ENCODE measurements at places on chromosomes 6 and 20.

- DNase-seq, result no peak
These were observed 62.8 kb downstream of the PSMB1 start for GRCh38 chr6:170490259-170490658.

GRCh38 chr6:66226109-66226508 is 519.1 kb upstream of the EYS start:
- no peak for DNase-seq

GRCh38 chr6:37691904-37692806 is 5.5 kb downstream of the MDGA1 start:
- no peak for DNase-seq

GRCh38 chr6:154218301-154218700 is 138.3 kb downstream of the IPCEF1 start:
- DNase-seq, result no peak

DNA sequence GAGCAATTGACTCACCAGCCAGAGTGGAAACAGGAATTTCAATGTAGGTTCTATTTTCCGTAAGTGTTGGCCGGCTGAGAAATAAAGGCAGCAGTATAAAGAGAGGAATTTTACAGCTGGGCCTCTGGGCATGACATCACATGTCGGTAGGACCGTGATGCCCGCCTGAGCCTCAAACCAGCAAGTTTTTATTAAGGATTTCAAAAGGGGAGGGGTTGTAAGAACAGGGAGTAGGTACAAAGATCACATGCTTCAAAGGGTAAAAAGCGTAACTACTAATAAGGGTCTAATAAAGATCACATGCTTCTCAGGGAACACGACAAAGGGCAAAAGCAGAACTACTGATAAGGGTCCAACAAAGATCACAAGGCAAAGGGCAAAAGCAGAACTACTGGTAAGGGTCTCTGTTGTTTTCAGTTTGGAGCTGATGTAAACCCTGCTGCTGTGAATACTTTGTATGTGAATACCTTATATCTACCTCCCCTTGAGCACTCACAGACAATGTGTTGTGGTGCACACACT is 9.0 kb upstream of the TULP4 start:
- DNase-seq, result no peak

DNA sequence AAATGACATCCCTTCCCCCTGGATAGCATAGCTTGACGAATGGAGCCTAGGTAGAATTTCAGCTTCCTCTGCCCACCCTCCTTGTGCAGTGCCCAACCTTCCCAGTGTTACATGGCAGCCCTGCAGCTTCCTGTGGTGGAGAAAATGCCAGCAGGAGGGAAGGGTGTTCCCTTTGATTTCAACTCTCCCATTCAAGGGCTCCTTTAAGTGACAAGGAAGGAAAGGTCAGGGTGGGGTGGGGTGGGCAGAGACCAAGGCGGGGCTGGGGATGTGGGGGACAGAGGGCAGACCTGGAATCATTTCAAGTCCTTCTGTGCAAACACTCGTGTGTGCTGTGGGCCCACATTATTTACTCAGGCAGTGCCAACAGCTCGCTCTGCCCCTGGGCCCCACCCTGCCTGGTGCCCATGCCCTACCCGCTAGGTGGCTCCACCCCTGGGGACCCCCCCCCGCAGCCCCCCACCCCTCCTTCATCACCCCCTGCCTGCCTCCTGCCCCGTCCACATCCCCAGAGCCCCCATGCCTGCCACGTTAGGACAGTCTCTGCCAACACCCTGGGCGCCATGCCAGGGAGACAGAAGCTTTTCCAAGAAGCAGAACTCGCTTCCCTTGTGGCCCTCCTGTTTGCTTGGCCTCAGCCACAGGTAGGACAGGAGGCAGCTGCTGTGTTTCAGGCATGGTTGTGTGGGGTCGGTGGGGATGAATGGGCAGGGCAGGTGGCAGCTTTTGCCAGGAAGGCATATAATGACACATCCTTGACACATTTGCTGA is 9.4 kb downstream of the SPDEF start:
- no peak for DNase-seq

- DNase-seq, result no peak
These were observed 1039.6 kb downstream of the HACE1 start for GRCh38 chr6:103820148-103820547.

DNA sequence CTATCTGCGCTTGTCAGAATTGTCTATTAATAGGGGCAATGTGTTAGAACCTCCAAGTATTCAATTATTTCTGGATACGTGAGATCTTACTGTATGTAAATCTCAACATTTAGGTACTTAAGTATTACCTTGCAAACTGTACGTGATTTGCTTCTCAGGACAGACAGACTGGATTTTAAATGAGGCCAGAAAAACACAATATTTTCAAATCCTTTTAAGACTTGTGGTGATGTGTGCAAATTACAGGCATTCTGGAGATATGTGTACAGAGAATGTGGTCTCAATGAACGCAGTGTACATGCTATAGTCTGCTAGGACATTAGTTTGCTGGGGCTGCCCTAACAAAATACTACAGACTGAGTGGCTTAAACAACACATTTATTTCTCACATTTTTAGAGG is 16.9 kb downstream of the CCR6 start:
- no peak for DNase-seq

DNA sequence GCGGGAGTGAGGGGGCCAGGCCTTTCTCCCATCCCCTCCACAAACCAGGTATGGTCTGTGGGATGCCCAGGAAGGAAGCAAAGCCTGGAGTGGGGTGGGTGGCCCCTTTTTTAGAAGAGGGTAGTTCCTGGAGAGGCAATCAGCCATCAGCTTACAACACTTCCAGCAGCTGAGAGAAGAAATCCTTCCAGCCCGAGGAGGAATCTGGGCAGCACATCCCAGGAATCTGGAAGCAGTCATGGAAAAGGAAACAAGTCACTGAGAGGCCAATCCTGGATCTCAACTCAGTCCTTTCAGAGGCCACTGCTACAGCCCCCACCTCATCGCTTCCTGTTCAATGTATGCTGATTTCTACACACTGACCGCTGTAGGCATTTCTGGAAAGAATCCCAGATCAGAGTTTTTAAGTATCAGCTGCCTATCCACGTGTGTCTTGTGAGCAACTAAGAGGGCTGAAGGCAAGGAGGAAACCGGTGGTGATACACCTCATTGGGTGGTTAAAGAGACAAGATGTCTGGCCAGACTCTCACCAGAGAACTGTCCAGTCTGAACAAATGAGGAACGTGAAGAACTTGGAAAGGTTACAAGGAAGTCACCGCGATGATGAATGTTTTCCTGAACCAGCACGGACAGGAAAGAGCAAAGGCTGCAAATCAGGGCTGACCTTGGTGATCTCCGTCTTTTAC is 92.9 kb upstream of the SHLD1 start:
- peak; percentile 39 for DNase-seq

DNA sequence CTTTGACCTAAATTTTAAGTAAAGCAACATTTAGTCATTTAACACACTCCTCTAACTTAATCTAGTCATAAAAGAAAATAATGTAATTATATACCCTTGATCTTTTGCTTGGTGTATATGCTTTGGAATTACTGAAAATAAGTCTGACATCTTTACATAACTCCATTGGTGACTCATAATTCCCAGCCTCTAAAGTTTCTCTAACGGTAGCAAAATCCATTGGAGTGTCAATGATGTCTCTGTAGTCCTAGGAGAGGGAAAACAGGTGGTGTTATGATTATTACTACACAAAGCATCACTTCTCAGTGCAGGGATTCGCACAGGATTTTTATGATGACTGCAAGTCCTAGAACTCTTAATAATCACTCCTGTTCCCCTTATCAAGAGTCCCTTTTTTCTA is 80.2 kb downstream of the IRAK1BP1 start:
- DNase-seq, result no peak

DNA sequence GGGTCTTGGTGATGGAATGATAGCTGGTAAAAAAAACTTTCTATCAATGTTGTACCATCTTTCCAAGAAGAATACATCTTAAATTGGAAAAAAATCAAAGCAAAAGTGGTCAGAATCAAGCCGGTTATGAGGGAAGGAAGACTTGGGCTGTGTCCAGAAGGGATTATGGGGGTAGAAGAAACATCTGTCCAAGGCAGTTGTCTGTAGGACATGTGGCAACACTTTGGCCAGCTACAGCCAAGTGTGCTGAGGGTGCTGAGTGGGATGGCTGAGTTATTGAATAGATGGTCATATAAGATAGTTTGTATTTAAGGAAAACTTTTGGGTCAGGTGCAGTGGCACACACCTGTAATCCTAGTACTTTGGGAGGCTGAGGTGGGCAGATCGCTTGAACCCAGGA is 38.4 kb downstream of the INSM1 start:
- DNase-seq, result no peak

DNA sequence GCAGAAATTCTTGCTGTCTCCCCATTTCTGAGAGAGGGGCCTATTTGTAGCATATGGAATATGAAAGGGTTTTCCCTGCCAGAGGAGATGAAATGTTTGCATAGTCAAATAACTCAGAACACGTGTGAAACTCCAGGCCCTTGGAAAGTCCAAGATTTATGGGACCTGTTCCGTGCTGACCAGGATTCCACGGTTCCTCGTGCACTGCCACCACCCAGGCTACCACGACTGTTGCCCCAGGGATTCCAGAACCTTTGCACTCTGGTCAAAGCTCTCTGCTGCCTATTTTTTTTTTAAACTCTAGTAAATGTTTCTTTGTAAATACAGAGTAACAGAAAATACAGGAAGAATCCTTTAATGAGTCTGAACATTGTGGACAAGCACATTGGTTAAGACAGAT is 35.0 kb downstream of the MYLK4 start:
- DNase-seq, result no peak

- DNase-seq, result no peak
These were observed 29.3 kb upstream of the ARMH2 start for GRCh38 chr6:24827970-24828369.

- no peak for DNase-seq
These were observed 116.6 kb downstream of the DLL1 start for GRCh38 chr6:170174124-170174770.

DNA sequence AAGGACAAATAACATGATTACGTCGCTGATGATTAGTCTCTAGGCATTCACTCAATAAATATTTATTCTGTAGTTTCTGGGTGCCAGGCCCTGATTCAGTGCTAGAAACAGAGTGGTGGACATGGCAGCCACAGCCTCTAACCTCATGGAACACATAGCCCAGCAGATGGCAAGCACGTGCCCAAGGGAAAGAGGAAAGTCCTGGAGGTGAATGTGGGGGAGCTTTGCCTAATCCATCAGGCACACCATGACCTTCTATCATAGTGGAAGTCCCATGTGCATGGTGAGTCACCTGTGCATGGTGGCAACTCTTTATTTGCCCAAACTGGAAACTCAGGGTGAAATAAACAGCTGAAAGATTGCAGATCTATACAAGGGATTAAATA is 143.0 kb upstream of the TNFAIP3 start:
- DNase-seq, result no peak

DNA sequence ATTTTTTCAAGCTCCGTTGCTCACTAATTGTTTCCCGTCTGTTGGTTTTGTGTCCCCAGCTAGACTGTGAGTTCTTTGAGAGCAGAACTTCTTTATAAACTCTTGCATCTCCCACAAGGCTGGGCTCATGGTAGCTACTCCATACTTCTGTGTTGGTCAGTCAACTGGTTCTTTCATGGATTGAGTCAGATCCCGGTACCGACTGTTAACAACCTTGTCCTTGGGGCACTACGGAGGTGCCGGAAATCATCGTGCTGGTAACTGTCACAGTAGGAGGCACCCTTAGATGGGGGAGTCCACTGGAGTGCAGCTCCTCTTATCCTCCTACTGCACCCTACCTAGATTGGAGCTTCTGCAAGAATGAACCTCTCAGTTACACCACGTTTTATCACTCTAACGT is 8.6 kb upstream of the STX16 start:
- DNase-seq, result no peak

DNA sequence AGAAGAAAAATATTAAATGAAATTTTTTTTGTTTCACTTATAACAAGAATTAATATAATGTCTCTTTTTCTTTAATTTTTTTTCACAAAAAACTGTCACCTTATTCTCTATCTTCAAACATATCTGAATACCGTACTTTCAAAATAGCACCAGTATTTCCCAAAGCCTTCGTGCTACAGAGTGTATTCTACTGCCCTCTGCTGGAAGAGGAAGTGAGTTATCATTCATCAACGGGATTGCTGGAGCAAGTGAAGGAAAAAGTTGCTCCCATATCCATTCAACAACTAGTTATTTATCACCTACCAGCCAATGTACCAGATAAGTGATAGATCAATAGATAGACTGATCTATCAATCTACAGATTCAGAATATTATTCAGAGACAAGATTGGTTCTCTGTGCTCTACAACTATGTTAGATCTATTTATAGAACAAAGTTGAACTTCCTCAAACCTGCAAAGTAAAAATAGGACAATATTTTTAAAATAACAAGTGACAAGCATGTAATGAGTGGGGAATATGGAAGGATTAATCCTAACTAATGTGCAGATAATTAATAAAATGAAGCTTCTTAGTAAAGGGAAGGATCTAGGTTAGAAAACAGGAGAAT is 26.7 kb upstream of the TFAP2B start:
- DNase-seq, result no peak

DNA sequence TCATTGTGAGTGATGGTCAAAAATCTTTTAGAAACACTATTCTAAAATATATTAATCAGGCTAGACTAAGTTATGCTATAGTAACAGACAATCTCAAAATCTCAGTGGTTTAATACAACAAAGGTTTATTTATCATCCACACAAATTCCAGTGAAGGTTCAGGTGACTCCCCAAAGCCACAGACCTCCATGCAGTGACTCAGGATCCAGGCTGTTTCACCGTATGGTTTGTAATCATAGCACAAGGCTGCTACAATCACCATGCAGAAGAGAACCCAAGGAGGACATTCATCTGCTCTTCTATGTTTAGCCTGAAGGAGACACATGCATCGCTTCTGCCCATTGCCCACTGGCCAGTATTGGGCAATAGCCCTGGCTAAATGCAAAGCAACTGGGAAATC is 46.2 kb downstream of the BFSP1 start:
- no peak for DNase-seq

GRCh38 chr6:35247642-35248231 is 11.8 kb upstream of the ZNF76 start:
- no peak for DNase-seq

- no peak for DNase-seq
These were observed 220.7 kb upstream of the AGPAT4 start for GRCh38 chr6:161494566-161494965.

GRCh38 chr6:8557014-8557748 is 121.8 kb upstream of the SLC35B3 start:
- no peak for DNase-seq

GRCh38 chr6:52634211-52634610 is 36.7 kb upstream of the TMEM14A start:
- DNase-seq, result no peak
